Fibroblast of skin of left quadriceps (primary cell): ENCODE measurements at places on chromosomes 2 and 18.

- DNase-seq = no peak
Observed at GRCh38 chr2:53450923-53451322, 316.7 kb upstream of the CHAC2 start.

- DNase-seq = no peak
Observed at GRCh38 chr2:208224802-208225201, 30.1 kb downstream of the IDH1 start.

- no peak for DNase-seq
Observed at GRCh38 chr2:142605421-142605820, 272.0 kb upstream of the KYNU start.

DNA sequence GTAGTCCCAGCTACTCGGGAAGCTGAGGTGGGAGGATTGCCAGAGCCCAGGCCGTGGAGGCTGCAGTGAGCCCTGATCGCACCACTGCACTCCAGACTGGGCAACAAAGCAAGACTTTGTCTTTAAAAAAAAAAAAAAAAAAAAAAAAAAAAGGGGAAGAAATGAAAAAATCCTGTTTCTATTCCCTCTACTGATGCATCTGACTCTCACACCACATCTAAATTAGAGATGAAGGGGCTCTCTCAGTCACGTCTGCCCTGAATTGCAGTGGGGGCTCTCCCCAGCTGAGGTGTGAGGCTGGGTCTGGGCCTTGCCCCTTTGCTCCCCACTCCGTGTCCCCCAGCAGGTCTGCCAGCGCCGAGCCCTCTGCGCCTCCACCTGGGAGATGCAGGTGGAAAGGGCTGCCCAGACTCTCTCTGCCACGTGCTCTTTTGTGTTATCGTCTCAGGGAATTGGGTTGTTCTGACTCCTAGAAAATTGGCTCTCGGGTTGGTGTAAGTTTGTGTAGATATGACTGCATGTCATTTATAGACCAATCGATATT, 30.2 kb downstream of the TRAPPC12 start:
- DNase-seq = no peak

GRCh38 chr2:226835420-226835795, 446 bp upstream of the RHBDD1 start:
- DNase-seq = no peak

DNA sequence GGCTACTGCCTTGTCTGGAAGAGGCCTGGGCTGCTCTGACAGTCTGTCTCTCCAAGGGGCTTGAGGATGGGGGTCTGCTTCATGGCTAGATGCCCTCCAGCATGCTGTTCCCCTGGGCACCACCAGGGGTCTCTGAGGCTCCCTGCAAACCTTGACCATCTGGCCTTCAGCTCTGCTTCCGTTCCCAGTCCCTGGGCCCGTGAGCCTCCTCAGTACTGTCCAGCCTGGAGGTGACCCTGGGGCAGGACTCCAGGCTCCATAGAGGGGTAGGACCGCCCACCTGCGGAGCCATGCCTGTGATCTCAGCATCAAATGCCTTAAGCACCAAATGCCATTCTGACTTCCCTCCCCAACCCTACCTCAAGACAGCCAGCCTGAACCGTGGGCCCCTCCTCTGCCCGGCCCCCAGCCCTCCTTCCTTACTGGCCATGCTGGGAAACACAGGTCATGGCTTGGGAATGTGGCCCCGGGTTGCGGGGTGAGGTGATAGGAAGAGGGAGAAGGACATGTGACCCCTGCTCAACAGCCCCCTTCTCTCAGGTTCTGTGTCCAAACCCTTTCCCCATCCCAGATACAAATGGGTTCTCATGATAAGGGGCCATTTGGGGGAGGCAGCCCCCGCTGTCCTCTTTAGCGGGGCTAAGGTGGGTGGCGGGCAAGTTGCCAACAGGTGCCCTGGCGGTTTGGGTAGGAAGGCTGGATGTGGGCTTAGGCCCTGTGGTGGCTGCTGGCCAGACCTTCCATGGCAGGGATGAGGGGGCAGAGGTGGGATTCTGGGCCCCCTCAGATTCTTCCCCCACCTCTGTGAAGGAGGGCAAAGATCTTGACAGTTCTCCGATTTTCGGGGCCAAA, 25.0 kb downstream of the SPEG start:
- no peak for DNase-seq

DNA sequence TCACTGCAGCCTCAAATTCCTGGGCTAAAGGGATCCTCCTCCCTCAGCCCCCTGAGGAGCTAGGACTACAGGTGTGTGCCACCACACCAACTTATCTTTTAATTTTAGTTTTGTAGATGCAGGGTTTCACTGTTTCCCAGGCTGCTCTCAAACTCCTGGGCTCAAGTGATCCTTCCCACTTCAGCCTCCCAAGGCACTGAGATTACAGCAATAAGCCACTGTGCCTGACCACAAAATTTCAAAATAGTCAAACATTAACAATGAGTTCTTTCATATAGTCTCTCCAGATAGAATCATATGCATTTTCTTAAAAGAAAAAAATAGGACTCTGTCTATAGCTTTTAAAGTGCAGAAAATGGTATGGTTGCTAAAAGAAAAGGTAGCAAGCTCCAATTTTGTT, 24.9 kb upstream of the PID1 start:
- DNase-seq = peak; percentile 2

- no peak for DNase-seq
Observed at GRCh38 chr2:176763851-176764404, 448.7 kb upstream of the HNRNPA3 start.

GRCh38 chr2:96414161-96414710, 78.7 kb downstream of the NCAPH start:
- DNase-seq = no peak

- DNase-seq = no peak
Observed at GRCh38 chr18:14945984-14946383, 198.0 kb downstream of the ANKRD30B start.

- no peak for DNase-seq
Observed at GRCh38 chr2:20427931-20428526, 18.8 kb upstream of the RHOB start.

DNA sequence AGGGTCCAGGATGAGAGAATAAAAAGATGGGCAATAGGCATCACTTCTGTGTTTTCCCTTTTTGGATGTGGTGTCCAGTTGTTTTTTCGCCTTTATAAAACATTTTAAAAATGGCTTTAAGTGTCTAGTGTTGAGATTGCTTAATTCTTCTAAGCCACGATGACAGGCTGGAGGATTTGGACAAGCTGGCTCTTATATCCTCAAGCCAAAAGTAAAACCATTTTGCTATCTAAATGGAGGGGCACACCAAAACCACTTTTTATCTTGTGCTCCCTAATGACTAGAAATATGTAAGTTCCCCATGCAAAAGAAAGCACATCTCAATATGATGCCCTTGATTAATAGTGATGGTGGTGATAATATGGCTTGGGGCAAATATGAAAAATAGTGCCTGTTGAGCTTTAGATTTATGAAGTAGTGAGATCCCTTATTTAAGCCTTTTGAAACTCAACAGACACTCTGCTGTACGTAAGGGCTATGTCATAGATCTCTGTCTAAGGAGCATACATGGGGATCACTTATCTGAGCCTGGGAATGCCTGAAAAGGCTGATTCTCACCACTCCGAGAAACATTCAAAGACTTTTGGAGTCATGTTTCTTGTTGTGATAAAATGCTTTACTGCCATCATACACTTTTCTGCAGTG, 185.5 kb downstream of the KCNS3 start:
- DNase-seq = no peak

DNA sequence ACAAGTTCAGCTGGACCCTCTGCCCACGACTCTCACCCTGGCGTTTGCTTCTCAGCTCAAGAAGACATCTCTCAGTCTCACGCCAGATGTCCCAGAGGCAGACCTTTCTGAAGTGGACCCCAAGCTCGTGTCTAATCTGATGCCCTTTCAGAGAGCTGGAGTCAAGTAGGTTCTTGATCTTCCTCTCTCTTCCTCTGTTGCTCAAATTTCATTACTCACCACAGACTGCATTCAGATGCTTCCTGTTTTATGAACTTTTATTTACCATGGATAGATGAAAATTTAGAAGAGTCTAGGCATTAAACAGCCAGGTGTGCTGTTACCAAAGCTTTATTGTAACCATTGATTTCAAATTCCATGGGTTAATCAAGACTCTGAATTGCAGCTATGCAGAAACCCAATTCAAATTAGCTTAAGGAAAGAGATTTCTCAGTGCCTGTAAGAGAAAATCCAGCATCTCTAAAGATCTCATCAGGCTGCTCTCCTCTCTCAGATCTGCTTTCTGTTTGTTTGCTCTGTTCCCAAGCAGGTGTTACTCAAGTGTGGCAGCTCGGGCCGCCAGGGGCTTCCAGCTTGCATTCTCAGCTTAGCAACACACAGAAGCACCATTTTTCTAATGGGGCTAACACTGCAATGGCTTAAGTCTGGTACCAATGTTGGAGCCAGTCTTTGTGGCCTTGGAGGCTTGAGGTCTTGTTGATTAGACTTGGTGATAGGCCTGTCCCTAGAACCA, 16.5 kb downstream of the SMARCAL1 start:
- no peak for DNase-seq

DNA sequence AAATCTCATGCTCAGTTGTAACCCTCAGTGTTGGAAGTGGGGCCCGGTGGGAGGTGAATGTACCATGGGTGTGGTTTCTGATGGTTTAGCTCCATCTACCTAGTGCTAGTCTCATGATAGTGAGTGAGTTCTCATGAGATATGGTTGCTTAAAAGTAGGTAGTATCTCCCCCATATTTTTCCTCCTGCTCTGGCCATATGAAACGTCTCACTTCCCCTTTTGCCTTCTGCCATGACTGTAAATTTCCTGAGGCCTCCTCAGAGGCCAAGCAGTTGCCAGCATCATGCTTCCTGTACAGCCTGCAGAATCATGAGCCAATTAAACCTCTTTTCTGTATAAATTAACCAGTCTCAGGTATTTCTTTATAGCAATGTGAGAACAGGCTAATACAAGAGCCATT, 62.8 kb upstream of the RNF152 start:
- no peak for DNase-seq

DNA sequence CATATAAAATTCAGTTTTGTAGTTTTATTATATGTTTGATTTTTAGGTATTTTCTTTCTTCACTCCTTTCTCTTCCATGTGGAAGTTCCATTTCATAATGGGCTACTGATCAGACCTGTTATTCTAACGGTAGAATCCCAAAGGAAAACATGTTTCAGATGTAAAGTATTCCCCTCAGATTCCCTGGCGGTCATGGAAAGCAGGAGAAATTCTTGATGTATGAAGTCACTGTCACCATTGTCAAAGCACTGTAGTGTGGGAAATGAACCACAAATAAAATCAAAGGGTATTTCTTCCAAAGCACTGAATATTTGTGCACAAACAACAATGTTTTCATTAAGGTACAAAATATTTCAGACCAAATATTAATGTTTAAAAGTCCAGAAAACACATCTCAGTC, 237.3 kb upstream of the KLHL14 start:
- peak; percentile 6 for DNase-seq

GRCh38 chr2:137250401-137250800, 485.1 kb downstream of the THSD7B start:
- peak; percentile 26 for DNase-seq

GRCh38 chr18:68397241-68398035, 317.5 kb downstream of the TMX3 start:
- DNase-seq = no peak

DNA sequence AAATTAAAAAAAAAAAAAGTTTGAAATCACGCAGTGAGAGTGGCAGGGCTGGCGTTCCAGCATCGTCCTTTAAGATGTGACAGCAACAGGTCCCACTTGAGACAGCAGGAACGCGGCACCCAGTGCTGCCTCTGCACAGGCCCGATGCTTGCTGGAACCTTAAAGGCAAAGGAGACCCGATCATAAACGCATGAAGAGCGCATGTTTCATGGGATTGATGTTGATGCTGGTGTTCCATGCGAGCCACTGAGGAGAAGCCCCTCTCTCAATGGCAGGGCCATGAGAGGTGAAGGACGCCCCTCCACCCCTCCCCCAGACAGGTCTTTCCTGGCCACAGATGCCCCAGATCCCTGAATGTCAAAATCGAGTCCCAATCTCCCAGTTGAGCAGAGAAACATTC, 17.9 kb upstream of the ALPI start:
- no peak for DNase-seq

- DNase-seq = no peak
Observed at GRCh38 chr2:231900486-231900942, 25.7 kb downstream of the NPPC start.

- no peak for DNase-seq
Observed at GRCh38 chr18:13300029-13300428, 81.5 kb downstream of the LDLRAD4 start.

DNA sequence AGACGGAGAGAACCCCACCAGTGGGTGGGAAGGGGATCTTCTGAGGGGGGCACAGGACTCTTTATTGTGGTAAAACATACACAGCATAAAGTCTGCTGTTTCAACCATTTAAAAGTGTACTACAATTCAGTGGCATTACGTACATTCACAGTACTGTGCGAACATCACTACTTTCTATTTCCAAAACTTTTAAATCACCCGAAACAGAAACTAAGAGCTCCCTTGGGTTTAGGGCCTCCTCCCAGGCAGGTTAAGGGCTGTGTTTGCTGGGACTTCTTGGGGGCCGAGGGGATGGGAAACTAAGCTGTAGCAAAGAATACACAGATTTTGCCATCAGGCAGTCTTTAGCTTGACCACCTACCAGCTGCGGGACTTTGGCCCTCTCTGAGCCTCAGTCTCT, 242.0 kb downstream of the HAUS1 start:
- DNase-seq = no peak

DNA sequence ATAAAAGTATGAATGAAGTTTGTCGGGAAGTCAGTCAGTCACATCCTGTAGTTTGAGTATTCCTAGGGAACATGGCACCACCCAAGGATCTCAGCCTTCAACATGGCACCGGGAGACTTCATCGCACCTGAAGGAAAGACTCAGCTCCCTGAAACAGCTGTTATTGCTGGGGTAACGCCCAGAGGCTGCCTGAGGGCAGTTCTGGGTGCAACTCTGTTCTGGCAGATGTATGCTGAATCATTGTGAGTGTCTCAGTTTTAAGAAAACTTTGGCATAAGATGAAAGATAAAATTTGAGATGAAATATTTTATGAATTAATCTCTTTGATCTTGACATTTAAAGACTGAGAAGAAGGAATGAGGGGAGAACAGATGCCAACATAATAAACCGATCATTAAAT, 49.9 kb upstream of the SERPINB2 start:
- no peak for DNase-seq

DNA sequence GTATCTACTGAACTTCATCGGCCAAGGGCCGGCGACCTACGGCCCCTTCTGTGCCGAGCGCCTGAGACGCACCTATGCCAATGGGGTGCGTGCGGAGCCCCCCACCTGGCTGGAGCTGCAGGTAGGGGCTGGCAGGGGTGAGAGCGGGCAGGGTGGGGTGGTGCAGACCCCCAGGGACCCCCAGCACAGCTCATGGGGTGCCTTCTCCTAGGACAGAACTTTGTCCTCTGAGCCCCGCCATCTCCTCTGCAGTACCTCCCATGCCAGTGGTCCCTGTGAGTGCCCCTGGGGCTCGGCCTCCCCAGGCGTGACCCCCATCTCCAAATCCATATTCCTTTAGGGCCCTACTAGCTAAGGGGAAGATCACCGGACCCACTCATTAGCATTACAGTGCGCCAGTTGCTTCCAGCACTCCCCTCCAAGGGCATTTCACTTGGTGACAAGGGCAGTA, 23.9 kb upstream of the GPR17 start:
- DNase-seq = no peak

GRCh38 chr2:159010340-159010739, 41.9 kb downstream of the TANC1 start:
- DNase-seq = peak; percentile 42

- no peak for DNase-seq
Observed at GRCh38 chr18:44870631-44871502, 190.2 kb downstream of the SETBP1 start.
